Foreskin fibroblast (primary cell): ENCODE measurements at places on chromosomes 13 and 19.

DNA sequence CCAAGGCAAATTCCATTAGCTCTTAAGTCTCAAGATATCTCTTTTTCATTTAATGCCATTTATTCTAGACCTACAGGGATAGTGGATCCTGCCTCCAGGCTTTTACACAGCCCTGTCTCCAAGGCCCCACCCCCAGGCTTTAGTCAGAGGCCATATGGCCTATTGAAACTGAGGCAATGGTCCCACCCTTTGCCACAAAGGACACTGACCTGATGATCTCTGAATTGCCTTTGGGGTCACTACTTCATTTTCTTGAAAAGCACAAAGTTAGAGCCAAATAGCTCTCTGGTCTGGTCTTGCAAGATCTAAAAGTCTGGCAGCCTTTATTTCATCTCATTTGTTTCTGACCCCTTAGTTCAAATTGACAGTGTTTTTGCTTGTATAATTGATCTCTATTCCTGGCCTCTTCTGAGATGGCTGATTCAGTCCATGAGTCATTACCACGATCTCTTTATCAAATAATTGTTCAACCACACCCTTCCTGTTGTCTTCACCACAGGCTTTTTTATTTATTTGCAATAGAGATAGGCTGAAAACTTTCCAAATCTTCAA lies 209.8 kb downstream of the FGF14 start:
- DNase-seq = peak; percentile 88

DNA sequence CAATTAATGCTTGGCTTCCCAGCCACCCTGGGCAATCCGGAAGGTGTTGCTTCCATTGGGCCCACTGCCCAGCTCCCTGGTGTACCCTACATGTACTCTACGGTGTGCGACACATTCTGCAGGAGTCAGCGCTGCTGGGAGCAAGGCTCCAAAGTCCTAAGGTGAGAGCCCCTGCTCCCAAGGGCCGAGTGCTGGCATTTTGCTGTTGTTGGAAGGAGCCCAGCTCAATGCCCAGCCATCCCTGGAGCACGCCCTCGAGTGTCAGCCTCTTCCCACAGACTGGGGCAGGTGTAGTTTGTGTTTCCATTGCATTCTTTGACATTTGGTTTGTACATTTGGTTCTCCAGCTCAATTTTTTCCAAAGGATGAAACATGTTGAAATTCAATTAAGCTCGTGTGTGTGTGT lies 64.6 kb downstream of the GGACT start:
- no peak for DNase-seq

GRCh38 chr19:28881616-28882015 lies 331.3 kb downstream of the UQCRFS1 start:
- DNase-seq = no peak

DNA sequence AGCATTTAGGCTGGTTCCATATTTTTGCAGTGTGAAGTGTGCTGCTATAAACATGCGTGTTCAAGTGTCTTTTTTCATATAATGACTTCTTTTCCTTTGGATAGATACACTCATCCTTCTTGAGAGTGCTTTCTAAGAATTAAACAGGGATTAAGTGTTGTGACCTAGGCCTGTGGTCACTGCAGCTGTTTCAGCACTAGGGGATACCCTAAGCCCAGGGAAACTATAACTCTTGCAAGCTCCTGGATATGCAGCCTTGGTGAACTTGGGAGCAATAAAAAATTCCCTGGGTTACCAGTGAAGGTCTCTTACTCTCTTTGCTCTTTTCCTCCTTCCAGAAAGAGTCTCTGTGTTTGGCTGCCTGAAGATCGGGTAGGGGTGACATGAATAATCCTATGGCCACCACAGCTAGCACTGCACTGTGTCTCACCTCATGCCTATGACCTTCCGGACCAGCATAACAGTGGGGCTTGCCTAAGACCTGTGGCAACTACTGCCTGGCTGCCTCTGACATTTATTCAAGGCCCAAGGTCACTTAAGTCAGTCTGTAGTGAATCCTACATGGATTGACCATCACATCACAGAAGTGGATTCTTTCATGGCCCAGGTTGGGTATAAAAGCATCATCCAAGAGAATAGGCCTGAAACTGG lies 799.7 kb downstream of the DACH1 start:
- no peak for DNase-seq

DNA sequence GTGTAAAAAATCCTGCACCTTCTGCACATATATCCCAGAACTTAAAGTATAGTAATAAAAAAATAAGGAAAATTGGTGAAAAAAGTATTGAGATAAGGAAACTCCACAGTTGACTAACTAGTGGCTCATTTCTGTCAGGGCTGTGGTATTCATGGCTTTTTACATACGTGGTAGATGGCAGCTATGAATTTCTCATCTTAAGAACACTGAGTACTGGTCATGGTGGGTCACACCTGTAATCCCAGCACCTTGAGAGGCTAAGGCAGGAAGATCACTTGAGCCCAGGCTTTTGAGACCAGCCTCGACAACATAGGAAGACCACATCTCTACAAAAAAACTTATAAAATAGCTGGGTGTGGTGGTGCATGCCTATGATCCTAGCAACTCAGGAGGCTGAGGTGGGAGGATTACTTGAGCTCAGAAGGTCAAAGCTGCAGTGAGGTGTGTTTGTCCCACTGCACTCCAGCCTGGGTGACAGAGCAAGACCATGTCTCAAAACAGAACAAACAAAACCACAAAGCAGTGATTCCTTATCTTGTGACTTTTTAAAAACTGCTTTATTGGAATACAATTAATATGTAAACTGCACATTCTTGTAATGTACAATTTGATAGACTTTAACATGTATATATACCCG lies 16.8 kb downstream of the SLAIN1 start:
- no peak for DNase-seq

- DNase-seq = peak; percentile 54
Measured at GRCh38 chr13:82747958-82748357, 1134.3 kb downstream of the SLITRK1 start.
